ENCODE measurements at places on chromosomes 7 and 10. TPM values are rescaled to one million over a fixed set of nuclear protein-coding genes. Genes with fewer than 3 reads are reported as not detected.

PHF14 gene
- total RNA-seq: 58.6 TPM

RAB19 gene
- total RNA-seq: 4.2 TPM

CALML3 gene
- not detected for total RNA-seq

EIF3B gene
- 122 TPM for total RNA-seq

ABCB4 gene
- total RNA-seq: 1.2 TPM

COL17A1 gene
- total RNA-seq: 7.5 TPM

PBLD gene
- total RNA-seq: 42.2 TPM

ZNF804B gene
- total RNA-seq: not detected

SEMA3D gene
- 44.9 TPM for total RNA-seq

IFIT1 gene
- 14.7 TPM for total RNA-seq

ZNF680 gene
- not detected for total RNA-seq

ETV1 gene
- total RNA-seq: 8.4 TPM

DNA sequence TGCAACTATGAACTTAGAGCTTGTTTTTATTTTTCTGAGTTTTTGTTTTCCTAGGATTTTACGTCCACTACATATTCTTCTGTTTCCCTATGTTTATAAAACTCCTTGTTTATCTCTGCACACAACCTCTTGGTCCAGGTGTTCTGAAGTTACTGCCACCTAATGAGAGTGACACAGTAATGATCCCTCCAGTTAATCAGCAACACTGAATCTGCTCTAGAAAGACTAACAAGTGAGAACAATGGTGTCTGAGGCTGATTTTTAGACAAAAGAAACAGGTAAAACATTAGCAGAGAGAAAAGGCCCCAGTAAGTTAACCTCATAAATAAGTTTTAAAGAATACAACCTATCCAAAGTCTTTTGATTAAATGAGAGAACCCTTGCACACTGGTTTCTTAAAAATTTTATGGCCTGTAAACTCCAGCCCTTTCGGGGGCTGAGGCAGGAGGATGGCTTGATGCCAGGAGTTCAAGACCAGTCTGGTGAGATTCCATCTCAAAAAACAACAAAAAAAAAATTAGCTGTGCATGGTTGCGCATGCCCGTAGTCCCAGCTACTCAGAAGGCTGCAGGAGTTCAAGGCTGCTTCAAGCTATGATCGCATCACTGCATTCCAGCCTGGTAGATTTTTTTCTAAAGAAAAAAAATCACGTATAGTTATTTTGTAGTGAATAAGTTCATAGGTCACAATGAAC, 397.6 kb downstream of the MAGI2 start:
- peak; percentile 45 for DNase-seq

DNA sequence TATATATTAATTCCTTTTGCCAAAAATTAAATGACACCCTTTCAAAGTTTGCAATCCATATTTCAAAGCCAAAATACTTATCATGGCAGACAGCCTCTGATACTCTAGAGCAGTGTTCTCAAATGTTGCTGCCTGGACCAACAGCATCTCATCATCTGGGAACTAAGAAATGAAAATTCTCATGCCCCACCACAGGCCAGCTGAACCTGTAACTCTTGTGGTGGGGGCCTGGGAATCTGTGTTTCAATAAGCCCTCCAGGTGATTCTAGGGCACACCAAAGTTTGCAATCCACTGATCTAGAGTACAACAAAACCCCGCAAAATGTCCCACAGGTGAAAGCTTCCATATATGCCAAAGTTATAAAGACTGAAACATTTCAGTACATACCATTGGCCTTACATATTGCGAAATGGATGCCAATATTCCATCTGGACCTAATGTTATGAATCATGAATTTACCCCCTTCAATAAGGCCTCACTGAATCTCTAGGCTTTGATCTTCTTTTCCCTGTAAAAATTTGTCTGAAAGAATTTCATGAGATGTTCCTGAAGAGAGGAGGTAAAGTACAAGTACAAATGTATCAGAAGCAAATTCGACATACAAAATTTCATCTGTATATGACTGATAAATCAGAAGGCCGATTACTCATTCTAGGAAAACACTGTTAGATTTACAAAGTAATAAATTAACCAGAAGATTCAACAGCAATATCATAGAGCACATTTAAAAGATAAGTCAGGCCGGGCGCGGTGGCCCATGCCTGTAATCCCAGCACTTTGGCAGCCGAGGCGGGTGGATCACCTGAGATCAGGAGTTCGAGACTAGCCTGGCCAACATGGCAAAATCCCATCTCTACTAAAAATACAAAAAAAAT, 25.3 kb upstream of the EPC1 start:
- DNase-seq: no peak

DNA sequence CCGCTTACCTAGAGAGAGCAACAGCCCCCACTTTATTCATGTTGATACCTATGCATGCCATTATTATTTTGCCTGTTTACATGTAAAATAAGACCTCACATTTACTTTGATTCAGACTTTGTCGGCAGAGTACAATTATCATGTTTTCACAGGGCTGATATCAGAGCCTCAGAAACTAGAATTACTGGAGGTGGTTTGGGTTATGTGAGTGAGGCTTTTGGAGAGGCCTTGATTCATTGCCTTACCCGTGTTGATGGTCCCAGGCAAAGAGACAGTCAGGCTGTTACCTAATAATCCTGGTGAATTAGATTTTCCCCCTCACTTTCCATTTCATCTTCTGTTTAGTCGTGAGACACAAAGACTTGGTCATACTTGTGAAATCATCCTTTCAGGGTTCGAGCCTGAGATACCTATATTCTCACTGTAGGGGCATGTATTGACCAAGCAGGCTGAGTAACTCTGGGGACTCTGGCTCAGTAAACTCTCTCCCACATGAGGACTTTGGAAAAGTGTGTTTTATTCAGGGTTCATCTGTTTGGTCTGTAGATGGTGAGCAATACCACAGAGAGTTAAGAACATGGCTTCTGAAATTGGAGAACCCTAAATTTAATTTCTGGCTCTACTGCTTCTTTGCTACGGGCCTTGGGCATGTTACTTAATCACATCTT, 150.9 kb downstream of the CELF2 start:
- DNase-seq: no peak

DNA sequence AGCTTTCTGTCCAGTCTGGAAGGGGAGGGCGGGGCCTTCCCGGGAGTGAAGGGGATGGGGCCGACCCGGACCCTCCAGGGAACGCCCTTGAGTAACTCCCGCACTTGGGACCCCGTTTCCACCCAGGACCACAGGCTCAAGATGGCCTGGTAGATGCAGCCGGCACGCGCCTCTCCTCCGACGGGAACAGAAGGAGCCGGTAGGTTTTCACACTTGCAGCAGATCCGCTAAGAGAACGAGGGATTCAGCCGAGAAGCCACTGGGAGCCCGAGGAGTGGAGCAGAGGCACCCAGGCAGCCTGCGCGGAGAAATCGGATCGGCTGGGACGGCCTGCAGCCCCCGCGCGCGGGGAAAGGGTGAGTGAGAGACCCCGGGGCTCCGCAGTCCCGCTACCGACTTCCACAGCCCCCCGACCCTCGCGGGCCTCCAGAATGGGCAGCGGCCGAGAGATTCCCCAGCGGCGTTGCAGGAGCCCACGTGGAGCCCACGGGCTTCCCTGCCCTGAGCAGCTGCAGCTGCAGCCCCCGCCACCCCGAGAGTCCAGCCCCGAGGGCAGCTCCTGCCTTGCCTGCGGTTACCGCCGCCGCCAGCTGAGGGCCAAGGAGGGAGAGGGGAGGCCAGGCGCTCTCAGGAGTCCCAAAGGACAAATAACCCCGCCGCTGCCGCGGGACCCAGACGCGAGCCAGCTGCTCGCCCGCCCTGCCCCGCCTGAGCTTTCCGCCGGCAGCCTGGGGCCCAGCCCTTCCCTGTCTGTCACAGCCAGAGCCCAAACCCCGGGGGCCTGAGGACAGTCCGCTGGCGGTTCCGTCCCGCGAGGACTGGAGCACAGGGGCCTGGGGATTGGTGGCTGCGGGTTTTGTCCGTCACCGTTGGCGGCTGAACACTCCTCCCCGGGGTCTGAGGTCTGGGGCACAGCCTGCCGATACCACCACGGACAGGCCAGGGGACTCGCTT, 21.8 kb downstream of the IFT22 start:
- DNase-seq: peak; percentile 25

GRCh38 chr10:111875725-111876124, 307.8 kb downstream of the GPAM start:
- no peak for DNase-seq

- no peak for DNase-seq
Observed at GRCh38 chr7:92678291-92678920, 88.2 kb upstream of the FAM133B start.

- no peak for DNase-seq
Observed at GRCh38 chr7:157796846-157797245, 460.0 kb downstream of the DNAJB6 start.

DNA sequence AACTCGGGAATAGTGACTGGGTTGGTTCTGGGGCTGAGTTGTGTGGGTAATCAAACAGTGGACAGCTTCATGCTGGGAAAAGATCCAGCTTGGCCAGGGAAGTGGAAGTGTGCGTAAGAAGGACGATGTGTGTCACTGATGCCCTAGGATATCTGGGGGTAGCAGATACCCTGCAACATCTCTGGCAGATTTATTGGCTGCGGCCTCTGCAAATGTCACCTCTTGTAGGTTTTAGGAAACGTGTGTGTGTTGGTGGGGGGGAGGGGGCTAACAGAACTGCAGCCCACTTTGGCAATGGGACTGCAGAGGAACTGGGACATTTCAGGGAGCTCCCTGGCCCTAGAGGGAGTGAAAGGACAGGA, 965 bp upstream of the AGAP3 start:
- no peak for DNase-seq

DNA sequence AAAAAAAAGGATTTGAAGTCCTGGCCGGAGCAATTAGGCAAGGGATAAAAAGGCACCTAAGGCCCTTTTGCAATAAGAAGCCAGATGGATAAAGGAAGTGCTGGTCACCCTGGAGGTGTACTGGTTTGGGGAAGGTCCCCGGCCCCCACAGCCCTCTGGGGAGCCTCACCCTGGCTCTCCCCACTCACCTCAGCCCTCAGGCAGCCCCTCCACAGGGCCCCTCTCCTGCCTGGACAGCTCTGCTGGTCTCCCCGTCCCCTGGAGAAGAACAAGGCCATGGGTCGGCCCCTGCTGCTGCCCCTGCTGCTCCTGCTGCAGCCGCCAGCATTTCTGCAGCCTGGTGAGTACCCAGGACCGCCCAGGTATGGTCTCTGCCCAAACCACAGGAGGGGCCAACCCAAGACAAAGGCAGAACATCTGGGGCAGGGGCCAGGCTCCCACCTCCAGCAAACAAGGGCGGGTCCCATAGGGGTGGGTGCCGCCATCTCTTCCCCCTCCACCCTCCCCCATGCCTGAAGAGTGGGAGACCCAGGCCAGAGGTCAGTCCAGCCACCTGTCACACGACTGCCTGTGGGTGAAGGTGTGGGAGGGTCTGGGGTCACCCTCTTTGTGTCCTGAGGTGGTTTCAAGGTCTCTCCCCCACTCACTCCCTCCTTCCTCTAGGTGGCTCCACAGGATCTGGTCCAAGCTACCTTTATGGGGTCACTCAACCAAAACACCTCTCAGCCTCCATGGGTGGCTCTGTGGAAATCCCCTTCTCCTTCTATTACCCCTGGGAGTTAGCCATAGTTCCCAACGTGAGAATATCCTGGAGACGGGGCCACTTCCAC, at the start of gene PILRB:
Gene PILRB (plus strand): TSS at position 91 of the 830 bp plus-strand sequence. CDS start 186 bp downstream, at position 277.
- DNase-seq: no peak

DNA sequence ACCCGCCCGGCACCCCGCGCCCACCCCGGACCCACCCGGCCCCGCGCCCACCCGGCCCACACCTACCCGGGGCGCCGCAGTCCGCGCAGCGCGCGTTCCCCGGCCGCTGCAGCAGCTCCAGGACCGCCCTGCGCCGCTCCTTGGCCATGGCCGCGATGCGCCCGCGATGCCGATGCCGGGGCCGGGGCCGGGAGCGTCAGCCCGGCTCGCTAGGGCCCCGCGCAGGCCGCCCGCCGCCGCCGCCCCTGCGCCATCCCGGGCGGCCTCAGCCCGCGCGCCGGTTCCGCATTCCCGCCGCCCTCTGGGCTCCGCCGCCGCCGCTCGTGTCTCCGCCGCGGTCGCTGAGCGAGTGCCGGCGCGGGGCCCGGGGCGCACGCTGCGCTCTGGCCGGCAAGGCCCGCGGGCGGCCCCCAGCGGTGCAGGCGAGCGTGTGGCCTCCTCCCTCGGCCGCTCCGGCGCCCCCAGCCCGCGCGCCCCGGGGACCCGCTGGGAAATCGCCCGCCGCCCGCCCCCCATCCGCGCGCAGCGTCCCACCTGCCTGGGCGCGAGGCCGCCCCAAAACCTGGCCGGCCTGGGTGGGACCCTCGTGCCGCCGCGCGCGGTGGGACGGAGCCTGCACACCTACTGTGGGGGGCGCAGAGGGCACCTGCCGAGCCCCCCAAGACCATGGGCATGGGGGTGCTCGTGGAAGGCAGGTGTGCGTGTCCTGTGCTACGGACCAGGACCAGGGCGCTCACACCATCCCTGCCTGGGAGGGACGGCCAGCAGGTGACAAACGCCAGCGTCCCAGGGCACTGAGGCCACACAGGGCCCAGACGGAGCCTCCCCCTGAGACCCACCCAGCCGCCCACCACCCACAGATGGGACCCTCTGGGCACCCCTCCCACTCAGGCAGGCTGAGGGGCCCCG, at the start of gene ADAP1:
Gene ADAP1 (minus strand): TSS at position 351 of the 909 bp plus-strand sequence. CDS start 203 bp downstream, at position 148.
- peak; percentile 85 for DNase-seq

GRCh38 chr7:32893207-32893524, 1.6 kb upstream of the KBTBD2 start:
- no peak for DNase-seq

DNA sequence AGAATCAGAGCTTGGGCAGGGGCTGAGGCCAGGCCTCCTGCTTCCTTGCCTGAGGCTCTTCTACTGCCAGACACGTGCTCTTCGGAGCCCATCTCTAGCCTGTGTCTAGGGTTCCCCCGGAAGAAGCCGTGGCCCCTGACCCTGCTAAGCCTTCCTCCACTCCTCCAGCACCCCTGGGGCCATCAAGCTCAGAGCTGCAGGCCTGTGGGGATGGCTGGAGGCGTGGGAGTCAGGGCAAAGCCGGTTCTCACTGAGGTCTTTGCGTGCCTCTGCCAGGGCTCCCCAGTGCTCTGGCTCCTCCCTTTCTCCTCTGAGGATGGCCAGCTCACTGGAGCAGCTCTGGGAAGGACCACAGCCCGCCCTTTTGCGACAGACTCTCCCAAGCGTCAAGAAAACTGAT, 34.4 kb downstream of the GHRHR start:
- DNase-seq: no peak

DNA sequence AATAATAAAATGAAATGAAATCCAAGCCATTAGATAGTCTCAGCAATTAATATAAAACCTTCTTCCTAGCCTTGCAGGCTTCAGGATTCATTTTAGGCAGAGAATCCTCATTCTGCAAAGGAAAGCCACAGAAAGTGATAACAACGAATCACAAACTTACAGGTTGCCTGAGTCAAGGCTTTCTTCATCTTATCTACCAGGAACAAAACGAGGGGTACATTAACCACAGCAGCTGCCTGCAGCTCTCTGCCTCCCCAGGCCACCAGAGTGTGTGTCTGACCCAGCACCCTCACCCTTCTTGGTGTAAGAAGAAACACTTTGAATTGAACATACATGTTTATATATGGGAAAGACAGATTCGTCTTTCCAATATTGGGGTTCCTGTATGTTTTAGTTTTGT, 12.5 kb upstream of the TNS3 start:
- DNase-seq: no peak
